MCF 10A (cell line): ENCODE measurements at places on chromosomes 16 and 17. TPM values are rescaled to one million over a fixed set of nuclear protein-coding genes. Genes with fewer than 3 reads are reported as not detected.

GRCh38 chr17:33506889-33507650 is 214.0 kb upstream of the ASIC2 start:
- no peak for DNase-seq

DNA sequence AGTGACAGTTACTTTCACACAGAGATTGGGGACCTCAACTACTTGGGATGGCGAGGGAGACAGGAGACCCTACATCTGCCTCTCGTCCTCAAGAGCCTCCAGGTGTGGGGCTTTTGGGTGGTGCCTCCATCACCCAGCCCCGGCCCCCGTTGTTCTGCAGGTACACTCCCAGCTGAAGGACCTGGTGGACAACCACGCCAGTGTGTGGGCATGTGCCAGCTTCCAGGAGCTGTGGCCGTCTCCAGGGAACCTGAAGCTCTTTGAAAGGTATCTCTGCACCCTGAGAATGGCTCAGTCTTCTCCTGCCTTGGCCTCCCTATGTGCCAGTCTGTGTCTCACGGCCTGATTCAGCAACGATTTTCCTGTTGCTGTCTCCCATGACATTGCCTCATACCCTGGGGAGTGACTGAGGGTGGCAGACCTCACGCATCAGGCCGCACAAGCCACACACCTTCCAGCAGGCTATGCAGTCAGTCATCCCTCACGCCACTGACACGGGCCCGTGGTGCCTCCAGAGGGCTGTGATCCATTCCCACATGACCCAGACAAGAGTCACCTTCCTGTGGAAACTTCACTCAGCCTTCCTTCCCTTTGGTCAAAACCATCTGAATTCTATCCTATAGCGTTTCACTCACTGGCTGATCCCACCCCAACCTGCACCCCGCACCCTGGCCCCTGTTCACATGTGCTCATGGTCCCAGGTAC is 3.7 kb downstream of the CCNF start:
- DNase-seq, result no peak

The TP53TG3D gene
- not detected in 2 replicates for total RNA-seq

DNA sequence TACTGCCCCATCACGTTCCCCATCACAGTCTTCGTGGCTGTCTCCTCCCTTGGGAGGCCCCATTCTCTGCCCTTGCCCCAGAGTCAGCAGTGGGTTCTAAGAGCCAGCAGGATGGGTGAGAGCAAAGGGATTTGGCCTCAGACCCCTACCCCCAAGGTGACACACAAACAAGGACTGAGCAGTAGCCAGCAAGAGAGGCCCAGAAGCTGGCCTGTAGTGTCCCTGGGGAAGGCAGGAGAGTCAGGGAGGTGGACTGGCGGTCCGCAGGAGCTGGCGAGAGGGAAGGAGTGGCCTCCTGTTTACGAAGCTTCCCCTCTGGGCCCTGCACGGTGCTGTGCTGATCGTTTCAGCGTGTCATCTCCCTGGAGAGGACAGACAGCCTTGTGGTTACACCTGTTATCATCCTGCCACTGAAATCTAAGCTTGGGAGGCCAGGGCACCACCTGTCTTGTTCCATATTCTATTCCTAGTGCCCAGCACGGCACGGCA is 8.4 kb downstream of the WDR81 start:
- no peak for DNase-seq

The IL4R gene
- total RNA-seq, result 50.4 and 51.9 TPM in 2 replicates

The TPPP3 gene
- not detected in 2 replicates for total RNA-seq

DNA sequence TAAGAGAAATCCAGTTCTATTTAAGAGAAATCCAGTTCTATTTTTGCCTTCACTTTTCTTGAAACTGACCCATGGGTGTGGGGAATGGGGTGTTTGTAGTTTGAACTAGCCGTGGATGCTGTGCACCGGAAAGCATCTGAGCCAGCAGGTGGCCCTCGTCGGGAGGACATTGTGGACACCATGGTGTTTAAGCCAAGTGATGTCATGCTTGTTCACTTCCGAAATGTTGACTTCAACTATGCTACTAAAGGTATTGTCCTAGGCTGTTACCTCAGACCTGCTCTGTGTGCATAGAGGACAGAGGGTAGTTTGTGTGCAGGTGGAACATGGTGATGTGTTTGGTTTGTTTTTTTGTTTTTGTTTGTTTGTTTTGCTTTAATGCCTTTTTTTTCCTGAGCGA is 3.3 kb downstream of the ATXN2L start:
- peak; percentile 30 for DNase-seq

DNA sequence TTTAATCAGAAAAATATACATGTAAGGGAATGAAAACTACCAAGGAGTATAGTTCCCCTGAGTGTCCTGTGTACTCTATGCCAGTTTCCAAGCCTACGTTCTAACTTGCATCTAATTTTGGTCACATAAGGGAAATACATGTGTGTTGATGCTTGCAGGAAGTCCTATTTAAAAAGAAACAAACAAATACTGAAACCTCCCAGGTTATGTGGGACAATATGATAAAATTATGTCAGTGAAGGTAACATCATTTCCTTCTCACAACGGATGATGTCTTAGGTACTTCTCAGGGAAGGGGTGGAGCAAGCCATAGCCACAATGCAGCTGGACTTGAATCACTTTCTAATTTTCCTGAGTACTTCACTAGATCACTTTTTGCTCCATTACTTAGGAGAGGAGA is 115.9 kb downstream of the ZFHX3 start:
- no peak for DNase-seq
